Stimulated activated CD4-positive, alpha-beta T cell treated with anti-CD3 and anti-CD28 coated beads, Interleukin-1b, Interleukin-23, amount 100 ng/mL, for 48 hours (primary cell): ENCODE measurements at places on chromosomes 11 and 22.

- DNase-seq = no peak
Observed at GRCh38 chr11:133955945-133956421, 785 bp downstream of the IGSF9B start.

GRCh38 chr11:16841481-16841880, 103.0 kb downstream of the C11orf58 start:
- no peak for DNase-seq

- DNase-seq = no peak
Observed at GRCh38 chr11:93368022-93368421, 37.5 kb downstream of the DEUP1 start.

GRCh38 chr11:120235024-120235628, 4.8 kb upstream of the POU2F3 start:
- DNase-seq = peak; percentile 54

GRCh38 chr11:68226421-68226820, 13.3 kb upstream of the KMT5B start:
- no peak for DNase-seq

DNA sequence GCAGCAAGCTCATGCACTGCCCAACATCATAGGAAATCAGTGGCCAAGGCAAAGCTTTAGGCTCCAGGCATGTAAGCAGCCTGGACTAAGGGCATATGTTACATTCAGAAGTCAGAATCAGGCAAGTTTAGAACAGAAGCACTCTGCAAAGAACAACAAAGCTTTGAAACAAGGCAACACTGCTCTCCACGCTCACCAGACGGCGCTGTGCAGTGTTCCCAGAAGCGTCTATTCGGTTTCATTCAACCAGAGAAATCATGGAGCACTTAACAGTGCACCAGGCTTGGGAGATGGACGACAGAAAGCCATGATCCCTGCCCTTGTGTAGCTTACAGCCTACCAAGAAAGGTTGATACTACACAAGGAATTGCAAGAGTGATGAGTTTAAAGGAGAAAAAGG, 555.8 kb downstream of the BUD13 start:
- DNase-seq = no peak

DNA sequence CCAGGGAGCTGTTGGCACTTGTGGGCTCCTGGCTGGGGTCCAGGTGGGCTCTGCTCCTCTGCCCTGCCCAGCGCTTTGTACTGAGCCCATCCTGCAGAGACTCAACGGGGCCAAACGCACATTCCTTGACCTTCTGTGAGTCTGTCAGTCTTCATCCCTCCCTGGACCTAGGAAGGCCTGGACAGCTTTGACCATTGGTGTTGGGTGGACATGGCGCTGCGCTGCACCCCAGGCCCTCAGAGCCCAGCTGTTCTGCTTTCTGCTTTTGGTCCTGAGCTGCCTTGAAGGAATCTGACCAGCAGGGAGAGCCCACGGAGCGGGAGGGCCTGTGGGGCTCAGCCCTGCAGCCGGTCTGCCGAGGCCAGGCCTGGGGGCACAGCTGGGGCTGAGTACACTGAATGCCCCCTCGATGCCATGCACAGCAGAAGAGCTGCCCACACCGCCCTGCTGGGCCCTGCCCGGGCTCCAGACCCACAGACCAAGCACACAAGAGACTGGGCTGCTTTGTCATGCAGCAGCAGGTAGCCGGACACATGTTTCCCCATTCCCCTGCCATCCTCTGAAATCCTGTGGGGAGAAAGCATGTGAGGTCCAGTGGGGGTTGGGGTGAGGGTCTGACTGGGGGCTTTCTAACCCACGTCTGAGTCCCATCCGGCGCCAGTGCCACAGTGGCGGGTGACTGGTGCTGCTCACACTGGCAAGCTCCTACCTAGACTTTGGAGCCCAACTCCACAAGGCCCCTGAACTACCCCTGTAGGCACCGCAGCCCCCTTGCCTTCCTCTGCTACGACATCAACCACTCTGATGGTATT, 24.1 kb upstream of the CCDC188 start:
- DNase-seq = no peak

GRCh38 chr11:132658696-132659095, 873.6 kb downstream of the OPCML start:
- no peak for DNase-seq

DNA sequence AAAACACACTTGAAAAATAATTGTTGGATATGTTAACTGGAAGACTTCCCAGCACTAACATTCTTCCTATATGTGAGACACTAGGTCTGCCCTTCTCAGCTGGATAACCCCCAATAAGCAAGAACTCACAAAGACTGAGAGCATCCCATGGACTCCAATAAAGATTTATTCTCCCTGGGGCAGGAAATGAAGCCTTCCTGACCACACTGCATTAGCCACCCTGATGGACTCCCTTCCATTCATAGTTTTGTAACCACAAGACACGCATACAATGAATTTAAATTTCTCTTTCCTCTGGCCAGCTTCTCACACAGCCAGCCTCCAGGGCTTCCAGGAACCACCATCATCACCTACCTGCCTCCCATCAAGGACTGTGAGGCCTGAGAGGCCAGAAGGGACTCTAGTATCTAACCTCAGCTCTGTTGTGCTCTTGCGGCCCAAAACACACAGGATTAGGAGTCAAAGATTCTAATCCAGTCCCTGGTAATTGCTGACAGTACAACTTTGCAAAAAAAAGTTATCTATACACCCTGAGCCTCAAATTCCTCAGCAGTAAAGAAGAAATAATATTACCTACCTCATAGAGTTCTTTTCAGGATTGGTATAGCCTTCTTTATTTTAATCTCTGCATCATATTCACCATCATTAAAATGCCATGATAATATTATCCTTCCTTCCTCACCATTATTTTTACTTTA, 45.6 kb upstream of the GDPD4 start:
- no peak for DNase-seq

DNA sequence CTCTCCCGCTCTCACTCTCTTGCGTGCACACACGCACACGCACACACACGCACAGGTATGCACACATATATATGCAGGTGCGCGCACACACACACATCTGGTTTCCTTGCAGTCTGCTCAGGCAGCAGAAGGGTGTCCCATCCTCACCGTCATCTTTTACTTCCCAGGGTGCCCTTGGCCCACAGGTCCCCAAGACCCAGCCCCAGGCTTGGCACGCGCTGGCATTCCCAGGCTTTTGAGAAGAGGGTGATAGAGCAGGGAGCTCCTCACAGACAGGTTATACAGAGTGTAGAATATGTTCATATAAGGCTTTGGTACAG, 52.0 kb upstream of the SPATA19 start:
- DNase-seq = no peak

GRCh38 chr11:110445437-110445836, 15.7 kb downstream of the FDX1 start:
- DNase-seq = no peak

GRCh38 chr11:87463486-87464102, 425.9 kb downstream of the TMEM135 start:
- DNase-seq = no peak
